WTC11 (cell line): ENCODE measurements at places on chromosomes 6 and 20.

DNA sequence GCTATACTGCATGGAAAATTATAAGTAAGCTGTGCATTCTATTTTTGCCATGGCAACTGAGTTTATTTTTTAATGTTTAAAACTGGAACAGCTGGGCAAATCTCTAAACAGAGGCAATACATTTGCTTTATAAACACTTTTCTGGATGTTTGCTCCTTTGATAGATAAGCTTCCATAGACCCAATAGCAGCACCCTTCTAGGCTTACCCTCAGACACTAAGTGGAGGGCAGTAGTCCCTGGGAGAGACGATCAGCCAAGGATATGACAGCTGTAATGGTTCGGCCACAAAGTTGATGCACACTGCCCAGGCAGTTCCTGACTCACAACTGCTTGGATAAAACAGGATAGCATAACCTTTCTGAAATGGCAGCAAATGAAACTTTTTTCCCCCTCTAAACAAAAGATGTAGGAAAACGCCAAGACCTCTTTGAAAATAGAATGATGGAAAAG is 8.5 kb upstream of the MRPS10 start:
- DNase-seq: no peak

GRCh38 chr6:42201382-42201781 is 6.6 kb upstream of the GUCA1B start:
- DNase-seq: no peak

DNA sequence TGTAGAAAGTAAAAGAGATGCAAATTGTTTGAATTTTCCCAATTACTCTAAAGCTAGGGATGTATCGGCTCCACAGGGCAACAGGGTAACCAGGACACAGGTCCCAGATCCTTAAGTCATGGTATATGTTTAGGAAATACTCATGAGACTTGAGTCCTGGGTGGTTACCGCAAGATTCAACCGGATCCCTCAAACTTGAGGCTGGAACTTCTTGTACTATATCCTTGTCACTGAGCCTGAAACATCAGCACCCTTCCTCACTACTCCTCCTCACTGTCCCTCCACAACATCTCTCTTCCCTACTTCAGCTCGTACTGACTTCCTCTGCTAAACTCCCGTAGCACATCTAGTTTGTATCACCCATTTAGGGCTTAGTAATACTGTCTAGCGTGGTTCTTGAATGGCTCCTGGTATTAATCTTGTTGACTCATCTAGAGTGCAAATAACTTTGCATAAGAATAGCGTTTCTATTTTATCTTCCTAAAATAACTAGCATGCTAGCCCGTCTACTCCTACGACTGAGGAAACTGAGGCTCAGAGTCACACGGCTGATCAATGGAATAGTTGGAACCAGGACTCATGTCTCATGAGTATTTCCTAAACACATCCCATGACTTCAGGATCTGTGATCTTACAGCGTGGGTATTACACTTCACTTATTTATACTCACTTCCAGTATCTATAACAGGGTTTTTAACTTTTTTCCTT is 72.1 kb downstream of the FILIP1 start:
- DNase-seq: no peak

DNA sequence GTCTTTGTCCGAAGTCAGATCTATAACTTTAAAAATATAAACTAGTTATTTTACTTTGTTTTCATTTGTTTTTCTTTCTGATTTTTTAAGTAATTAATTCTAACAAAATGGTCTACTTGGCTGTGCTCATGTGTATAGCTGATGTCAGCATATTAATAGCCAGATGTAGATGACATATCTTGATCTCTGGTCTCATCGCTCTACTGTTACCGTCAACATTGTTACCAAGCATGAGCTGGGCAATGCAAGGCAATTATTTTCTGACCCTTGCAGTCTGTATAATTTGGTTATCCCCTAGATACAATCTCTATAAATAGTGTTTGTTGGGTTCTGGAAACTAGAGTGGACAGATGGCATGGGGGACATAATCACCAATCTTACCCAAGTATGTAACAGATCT is 151.6 kb upstream of the PTPRK start:
- no peak for DNase-seq

DNA sequence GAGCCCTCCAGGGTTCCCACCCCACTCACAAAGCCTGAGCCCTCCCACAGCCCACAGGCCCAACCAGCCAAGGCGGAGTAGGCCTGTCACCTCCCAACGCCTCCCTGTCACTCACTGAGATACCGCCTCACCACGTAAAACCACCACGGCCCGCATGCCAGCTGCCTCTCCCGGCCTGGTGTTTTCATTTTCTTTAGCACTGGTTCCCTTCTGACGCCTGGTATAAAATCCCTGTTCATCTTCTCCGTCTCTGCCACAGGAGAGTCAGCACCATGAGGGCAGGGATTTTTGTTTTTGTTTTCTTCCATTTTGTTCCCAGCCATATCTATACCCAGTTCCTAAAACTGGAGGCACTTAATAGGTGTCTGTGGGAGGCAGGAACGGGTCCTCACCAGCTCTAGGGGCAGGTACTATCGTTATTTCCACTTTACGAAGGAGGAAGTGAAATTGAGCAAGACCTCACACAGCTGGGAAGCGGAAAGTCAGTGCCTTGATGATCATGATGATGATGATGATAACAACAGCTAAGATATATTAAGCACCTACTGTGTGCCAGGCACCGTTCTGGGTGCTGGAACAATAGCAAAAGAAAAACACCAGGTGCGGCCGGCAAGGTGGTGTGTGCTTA is 58.6 kb downstream of the SNAI1 start:
- DNase-seq: no peak

DNA sequence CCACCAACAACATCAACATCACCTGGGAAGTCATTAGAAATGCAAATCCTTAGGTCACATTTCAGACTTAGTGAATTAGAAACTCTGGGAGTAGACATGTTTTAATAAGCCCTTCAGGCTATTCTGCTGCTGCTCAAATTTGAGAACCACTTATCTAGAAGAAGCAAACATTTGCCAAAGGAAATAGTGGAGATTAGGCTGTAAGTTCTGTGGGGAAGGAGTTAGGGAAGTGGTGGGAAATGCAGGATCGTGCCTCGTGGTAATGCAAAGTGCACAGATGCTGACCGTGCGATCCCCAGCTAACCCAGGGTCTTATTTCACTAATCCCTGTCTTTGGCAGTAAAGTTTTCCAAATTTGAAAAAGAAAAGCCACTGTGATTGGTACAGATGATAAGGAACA is 328.5 kb downstream of the EPM2A start:
- no peak for DNase-seq

DNA sequence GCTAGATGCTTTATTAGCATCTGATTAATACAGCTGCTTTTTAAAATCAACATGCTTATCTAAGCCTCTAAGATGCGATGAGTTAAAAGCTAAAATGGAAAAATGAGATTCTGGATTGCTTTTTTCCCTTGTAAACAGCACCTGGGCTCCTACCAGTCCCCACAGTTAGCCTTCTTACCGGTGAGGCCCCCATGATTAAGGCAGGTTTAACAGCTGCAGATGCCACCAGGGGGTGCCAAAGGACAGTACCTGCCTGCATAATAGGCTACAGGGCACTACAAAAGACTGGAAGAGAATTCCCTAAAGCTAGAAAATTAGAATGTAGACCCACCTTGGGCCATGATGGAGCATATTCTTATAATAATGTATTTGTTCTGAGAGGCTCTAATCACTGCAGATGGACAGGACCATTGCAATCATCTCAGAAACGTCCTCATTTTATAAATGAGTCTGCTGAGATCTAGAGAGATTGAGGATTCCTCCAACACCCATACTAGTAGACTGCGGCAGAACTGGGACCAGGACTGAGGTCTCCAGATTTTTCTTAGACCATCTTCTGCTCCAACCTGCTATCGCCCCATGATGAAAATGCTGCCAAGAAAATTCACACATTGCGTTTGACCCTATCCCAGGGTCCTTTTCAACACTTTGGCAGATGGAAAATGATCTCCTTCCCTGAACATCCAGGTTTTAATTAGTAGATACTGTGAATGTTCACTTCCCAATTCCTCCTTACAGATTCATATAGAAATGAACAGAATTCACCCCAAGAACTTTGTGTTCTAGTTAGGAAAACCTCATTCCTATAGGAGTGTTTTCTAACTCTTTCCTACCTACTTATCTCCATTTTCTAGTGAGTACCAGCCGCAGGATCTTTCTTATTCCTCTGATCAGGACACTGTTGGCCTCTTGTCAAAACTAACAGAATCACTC is 148.8 kb downstream of the RPS12 start:
- DNase-seq: peak; percentile 91

GRCh38 chr20:2088891-2089290 is 12.7 kb upstream of the STK35 start:
- DNase-seq: no peak

DNA sequence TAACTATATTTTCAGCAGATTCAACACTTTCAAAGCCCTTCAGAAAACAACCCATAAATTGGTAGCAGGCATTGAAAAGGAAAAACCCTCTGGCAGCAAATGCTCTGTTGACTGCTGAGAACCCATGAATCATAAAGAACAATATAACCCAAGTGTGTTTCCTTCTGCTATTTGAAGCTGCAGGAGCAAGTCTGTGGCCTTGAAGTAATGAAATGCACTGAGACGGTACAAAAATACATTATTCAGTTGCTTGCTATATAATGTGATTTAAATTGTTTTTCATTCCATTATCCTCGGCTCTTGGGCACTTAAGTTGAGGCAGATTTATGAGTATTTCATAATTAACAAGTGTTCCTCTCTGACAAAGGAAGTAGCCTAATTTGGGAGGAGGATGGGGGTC is 40.6 kb upstream of the SAMD5 start:
- DNase-seq: no peak

GRCh38 chr20:23007886-23008655 is 27.0 kb upstream of the SSTR4 start:
- DNase-seq: no peak

DNA sequence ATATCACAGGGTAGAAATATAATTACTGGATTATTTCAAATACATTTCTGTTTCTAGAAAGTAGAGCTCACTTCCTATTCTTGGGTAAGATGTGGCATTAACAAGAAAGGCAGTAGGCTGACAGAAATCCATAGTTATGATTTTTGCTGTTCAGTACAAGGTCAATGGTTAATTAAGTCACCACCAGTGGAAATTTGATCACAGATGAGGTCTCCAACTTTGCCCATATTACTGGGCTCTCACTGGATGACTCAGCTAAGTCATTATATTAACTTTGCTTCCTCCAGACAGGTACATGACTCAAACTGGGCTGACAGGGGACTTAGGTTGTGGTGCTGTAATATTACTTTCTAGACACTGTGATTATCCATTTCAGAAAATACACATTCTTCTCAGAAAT is 212.4 kb downstream of the GRIK2 start:
- no peak for DNase-seq

GRCh38 chr6:6593867-6594468 is 5.4 kb downstream of the LY86 start:
- no peak for DNase-seq
